ENCODE measurements at places on chromosomes 5 and 9. TPM values are rescaled to one million over a fixed set of nuclear protein-coding genes. Genes with fewer than 3 reads are reported as not detected.

TPRN gene
- total RNA-seq, result 2.2 TPM

GRCh38 chr9:87294126-87294525 is 203.5 kb upstream of the DAPK1 start:
- DNase-seq, result peak; percentile 91

DNA sequence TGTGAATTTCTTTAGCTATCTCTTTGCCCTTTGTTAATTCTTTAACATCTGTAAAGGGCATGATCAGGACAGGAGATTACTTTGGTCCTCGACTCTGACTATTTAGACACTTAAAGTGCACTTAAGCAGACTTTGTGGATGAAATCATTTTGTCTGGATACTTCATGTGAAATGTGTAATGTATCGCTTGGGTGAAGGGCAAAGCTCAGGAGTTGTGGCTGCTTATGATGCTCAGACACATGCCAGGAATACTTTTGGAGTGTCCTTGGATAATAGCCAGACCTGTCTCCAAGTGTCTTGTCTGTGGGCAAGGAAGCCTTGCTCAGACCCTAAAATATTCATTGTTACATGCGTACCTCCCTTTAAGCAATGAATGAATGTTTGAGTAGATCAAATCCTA is 87.8 kb downstream of the RAI14 start:
- peak; percentile 84 for DNase-seq

LRRC19 gene
- total RNA-seq, result 2.9 TPM

GRCh38 chr9:135681161-135681560 is 18.1 kb downstream of the LCN9 start:
- DNase-seq, result no peak

PCDHA1 gene
- total RNA-seq, result 5.3 TPM

PRPF4 gene
- total RNA-seq, result 26.0 TPM

DNA sequence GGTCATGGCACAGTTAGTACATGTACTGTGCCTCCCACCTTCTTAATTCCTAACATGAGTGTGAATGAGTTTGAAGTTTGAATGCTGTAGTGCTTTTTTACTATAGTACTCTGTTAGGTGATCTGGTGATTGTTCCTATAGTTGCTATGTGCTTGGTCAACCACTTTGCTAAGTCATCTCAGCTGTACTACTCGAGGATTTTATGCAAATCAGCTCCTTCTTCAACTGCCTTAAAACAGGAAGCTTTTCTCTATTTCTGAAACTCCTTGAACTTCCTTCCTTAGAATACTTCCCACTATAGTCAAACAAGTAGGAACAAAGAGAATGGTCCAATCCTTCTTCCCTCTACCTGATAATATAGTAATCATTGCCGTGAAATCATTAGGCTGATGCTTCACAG is 219.6 kb downstream of the CTNND2 start:
- no peak for DNase-seq

GRCh38 chr9:8760000-8760767 is 960.6 kb upstream of the DMAC1 start:
- peak; percentile 16 for DNase-seq

DNA sequence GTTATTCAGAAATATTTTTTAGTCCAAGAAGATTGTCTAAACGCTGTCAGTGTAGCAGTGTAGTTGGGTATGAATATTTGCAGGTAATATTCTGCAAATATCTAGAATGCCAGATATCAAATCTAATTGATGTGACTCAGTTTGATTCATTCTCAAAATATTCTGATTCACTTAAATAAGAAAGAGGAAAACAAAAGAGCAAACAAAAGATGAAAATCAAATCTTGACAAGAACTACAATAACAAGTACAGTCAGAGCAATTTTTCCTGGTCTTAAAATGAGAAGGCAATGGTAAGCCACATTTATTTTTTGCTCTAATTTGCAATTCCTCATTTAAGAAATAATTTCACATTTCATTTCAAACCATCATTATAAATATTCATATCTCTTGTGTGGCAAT is 36.0 kb downstream of the MRPS30 start:
- DNase-seq, result no peak

DMRT3 gene
- total RNA-seq, result 1.2 TPM

F2RL2 gene
- 0.96 TPM for total RNA-seq

- no peak for DNase-seq
Observed at GRCh38 chr5:160847526-160848085, 4.4 kb downstream of the ATP10B start.

- no peak for DNase-seq
Observed at GRCh38 chr5:91177085-91177484, 206.0 kb downstream of the ARRDC3 start.

MAST4 gene
- total RNA-seq, result 20.9 TPM
